ENCODE measurements at places on chromosomes 16 and 17. TPM values are rescaled to one million over a fixed set of nuclear protein-coding genes. Genes with fewer than 3 reads are reported as not detected.

DNA sequence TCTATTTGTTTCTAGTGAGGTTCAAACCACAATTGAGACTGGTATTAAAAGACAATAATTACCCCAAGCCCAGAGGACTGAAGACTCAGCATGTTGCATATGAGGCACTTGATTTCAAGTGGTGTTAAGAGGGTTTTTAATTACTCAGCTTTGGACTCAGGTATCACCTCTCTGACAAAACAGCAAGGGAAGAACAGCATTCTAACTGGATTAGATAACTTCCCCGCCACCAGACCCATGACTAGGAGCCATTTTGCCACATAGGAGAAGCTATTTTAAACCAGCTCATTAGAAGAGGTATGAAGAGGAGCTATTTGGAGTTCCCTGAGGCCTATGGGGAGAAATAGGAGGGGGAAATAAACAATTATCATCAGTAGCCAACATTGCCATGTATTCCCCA lies 226.1 kb upstream of the TOX3 start:
- DNase-seq: no peak

DNA sequence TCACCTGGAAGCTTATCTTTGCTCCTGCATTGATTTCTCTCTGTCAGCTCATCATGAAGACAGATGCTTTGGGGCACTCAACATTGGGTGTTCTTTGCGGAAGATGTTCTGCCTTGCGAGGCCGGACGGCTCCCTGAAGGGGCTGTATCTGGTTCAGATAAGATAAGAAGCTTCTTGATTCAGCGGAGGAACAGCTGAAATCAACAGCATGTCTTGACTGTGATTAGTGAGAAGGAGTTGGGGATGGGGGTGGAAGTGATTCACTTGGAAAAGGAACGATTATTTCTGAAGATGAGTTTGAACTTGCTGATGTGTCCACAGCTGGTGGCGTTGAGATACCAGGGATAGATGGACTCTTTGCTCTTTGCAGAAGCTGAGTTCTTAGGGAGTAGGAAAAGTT lies 126.9 kb upstream of the WSCD1 start:
- DNase-seq: no peak

DNA sequence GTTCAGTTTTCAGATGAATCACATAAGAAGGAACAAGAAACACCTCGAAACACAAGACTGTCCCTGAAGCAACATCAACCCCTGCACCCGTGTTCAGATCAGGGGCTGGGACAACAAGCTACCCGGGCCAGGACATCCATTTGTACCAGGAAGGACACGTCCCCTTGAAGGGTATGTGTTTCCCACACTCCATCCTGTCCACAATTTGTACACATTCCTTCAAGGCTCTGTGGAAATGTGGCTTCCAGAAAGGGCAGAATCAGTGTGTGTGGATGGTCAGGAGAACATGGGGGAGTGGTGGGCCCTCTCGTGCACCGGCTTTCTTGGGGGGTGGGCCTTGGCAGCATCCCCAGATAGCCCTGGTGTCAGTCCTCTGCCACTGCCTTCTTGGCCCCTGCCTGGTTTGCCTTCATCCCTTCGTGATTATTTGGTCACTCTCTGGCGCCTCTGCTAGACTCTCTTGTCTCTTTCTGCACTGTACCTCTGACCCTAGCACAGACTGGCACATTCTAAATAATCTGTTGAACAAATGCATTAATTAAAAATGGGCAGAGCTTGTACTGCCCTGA lies 10.3 kb downstream of the KIFC3 start:
- DNase-seq: no peak

DNA sequence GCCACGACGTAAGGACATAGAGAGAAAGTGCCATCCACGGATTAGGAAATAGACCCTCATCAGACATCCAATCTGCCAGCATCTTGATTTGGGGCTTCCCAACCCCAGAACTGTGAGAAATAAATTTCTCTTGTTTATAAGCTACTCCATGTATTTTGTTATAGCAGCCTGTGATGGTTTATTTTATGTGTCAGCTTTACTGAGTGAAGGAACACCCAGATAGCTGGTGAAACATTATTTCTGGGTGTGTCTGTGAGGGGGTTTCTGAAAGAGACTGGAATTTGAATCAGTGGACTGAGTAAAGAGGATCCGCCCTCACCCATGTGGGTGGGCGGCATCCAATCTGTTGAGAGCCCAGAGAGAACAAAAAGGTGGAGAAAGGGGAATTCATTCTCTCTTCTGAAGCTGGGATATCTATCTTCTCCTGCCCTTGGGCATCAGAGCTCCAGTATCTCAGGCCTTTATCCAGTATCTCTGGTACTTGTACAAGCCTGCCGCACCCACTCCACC lies 131.5 kb upstream of the ANKFN1 start:
- DNase-seq: no peak

GRCh38 chr17:29347831-29348629 lies 42.1 kb upstream of the TAOK1 start:
- no peak for DNase-seq

- DNase-seq: no peak
These were observed 162.1 kb upstream of the PLCG2 start for GRCh38 chr16:81617021-81617346.

DNA sequence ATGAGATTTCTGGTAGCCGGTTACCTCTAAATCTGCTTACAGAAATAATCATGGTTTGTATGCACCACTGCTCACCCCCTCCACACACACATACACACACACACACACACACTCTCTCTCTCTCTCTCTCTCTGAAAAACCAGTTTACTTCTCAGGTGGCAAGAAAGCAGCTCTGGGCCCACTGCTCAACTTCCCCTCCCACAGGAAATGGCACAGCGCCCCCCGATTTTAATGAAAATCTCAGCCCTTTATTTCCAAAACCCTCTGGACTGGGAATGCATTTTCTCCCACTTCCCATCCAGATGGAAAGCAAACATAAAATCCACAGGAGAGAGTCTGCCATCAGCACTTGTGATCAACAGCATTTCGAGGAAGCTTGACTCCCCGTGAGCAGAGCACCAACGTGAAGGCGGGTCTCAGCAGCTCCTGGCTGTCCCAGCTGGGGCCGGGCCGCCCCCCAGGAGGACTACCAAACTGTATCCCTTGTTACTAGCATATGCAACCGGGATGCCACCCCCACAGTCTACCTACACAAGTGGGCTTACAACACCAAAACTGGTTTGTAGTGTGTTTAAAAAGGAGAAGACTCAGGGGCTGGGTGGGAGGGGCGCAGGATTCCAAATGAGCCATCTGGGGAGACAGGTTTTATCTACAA lies 121.1 kb downstream of the SLC39A11 start:
- no peak for DNase-seq

DNA sequence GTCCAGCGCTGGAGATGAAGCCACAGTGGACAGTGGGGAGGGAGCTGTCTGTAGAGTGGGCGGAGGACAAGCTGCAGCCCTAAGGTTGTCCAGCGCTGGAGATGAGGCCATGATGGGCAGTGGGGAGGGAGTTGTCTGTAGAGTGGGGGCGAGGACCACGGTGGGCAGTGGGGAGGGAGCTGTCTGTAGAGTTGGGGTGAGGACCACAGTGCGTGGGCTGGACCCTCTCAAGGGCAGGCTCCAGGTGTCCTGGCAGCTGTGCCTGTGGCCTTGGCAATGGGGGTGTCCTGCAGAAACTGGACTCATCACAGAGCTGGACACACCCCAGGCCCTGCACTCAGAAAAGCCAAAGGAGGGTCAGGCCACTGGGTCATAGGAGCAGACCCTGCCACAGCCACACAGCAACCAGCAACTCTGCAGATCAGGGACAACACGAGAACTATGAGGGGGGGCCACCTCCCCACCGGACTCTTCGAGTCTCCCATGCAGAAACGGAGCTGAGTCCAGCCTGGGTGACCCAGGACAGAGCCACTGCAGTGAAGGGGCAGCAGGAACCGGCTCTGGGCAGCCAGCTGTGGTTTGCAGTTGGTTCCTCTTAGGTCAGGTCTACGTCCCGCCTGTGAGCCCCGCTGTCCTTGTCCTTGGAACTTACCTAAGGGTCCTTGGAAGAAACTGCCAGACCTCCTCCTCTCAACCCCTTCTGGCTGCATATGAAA lies 33.4 kb upstream of the CBFA2T3 start:
- DNase-seq: no peak

DNA sequence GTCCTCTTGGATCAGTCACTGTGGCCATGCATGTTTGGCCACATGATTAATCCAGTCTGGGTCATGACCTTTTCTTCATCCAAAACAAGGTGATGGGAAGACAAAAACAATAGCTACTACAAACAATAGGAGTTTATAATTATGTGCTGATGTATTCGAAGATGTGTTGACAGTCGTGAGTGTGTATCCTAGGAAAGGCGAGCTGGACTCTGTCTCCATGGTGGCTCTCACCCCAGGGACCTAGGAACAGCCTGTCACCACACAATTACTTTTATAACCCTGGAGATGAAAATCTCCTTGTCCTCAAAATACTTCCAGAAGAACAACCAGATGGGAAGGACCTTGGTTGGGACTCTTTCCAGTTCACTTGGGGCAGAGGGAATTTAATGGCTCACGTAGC lies 9.8 kb upstream of the PLK1 start:
- DNase-seq: no peak

GRCh38 chr16:83738923-83739503 lies 68.8 kb upstream of the HSBP1 start:
- peak; percentile 43 for DNase-seq

DNA sequence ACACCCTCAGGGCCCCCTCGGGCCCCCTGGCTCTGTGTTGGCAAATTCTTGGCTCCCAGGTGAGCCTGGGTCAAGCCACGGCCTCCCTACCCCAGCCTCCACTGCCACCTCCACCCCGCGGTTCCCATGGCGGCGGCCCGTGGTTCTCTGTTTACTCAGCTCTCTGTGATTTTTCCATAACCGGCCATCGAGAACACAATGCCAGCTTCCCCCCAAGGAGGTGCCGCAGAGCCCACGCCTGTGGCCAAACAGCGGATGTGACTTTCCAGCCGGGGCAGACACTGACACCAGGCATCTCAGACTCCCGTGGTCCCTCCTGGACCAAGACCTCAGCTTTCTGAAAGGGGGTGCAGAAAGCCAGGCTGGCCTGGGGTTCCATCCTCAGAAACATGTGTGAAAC lies 21.6 kb upstream of the ATP2A3 start:
- no peak for DNase-seq

- DNase-seq: no peak
These were observed 74.4 kb downstream of the COX10 start for GRCh38 chr17:14143688-14144087.

- DNase-seq: peak; percentile 55
These were observed at the start of gene STX1B for GRCh38 chr16:31010585-31011325. TSS of gene STX1B (minus strand) at chr16:31010638. CDS start at chr16:31010396, 242 bp downstream.

GRCh38 chr17:31594416-31594815 lies 202.9 kb downstream of the RAB11FIP4 start:
- no peak for DNase-seq

DNA sequence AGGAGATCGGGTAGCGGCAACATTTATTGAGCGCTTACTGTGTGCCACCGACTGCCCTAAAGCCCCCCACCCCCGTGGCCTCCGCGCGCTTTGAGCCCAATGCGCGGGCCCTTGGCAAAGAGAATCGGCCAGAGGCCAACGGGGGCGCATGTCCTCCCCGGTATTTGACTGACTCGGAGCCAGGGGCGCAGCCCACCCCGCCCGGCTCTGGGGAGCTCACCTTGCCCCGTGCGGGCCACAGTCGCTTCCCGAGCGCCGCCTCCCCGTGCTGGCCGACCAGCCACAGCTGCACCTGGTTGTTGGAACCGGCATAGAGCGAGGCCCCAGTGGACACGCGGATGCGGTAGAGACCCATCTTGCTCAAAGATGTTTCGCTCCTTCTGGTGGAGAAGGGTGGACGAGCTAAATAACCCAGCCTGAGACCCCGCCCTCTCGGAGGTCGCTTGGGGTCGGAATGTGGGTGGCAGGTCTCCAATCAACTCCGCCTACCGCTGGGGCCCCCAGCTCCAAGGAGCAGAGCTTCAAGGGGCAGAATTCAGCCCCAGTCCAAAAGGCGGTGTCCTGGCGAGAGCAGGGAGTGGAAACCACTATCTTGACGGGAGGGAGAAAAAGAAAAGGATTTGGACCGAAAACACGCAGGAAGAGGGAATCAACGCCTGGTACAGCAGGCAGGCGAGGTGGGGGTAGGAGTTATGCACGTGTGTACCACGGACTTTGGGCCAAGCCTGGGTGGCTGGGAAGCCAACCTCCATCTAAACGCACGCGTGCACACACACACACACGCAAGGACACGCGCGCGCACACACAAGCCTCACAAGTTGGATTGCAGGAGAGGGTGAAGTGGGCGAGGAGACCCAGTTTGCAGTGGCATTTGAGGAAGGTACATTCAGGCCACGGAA lies at the start of gene ALOX15:
Gene ALOX15, minus strand, starts transcription at position 382 of the 899 bp plus-strand sequence. Its CDS starts 27 bp downstream, at position 355.
- no peak for DNase-seq

DNA sequence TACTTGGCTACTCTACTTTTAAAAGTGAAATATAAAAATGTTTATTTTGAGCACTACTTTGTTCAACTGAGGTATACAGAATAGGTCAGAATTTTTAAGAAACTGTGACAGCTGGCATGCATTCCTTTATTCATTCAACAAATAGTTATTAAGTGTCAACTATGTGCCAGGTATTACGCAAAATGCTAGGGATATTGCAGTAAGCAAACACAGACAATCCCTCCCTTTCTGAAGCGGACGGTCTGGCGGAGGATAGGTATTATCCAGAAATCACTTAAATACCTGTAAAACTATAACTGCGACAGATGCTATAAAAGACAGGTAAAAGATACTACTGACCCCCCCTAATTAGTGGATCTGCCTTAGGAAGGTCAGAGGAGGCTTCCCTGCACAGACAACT lies 26.1 kb downstream of the METTL16 start:
- no peak for DNase-seq

- DNase-seq: peak; percentile 48
These were observed 92.9 kb upstream of the ZNF750 start for GRCh38 chr17:82932518-82933310.

DNA sequence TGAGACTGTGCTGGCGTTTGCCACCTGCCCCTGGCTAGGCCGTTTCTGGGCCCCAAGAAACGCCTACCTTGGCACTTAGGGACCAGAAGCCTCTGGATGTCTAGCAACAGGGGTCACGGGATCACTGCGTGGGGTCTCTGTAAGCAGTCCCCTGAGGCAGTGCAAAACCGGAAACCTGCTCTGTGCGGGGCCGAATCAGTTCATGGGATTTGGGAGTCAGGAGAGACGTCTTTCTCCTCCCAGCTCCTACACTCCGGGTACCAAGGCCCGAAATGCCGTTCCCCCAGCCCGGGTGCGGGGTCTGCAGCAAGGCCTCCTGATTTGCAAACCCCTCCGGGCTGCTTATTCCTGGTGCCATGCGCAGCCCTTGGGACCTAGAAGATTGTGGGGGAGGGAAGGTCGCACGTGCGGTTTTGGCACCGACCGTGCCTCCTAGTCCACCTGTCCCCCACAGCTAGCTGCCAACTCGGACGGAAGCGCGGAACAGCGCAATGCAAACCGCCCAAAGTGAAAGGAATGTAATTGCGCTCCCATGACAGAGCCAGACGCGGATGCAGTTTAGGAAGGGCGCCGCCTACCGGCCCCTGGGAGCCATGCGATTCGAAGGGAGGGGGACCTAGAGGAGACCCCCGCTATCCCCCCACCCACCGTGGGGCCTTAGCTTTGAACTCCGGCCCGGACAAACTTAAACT lies 6.5 kb downstream of the IRX5 start:
- no peak for DNase-seq

CD79B gene
- total RNA-seq: not detected

CETP gene
- not detected for total RNA-seq

KRTAP1-5 gene
- total RNA-seq: not detected

G6PC1 gene
- total RNA-seq: not detected

Measured in Daoy (cell line).